AG08395 (cell line): ENCODE measurements at places on chromosomes 3 and 15.

- DNase-seq: no peak
These were observed 14.3 kb downstream of the DYNC1LI1 start for GRCh38 chr3:32556332-32556731.

DNA sequence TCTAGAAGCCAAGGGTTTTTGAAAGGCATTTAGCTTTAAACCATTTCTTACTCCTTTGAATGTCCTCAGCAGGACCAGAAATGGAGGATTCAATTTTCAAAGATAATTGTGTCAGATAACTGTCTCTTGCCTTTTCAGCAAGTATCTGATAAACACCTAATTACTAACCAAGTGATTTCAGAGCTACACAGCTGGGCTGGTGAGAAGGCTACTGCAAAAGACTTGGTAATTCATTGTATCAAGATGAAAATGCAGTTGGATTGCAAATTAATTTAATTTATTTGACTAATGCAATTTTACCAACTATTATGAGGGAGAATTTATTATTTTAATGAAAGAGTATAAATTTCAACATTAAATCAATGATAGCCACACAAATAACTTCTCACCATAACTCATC, 165.4 kb downstream of the ROBO1 start:
- no peak for DNase-seq

- no peak for DNase-seq
These were observed 106.6 kb downstream of the DNAJB8 start for GRCh38 chr3:128359846-128360642.

- DNase-seq: no peak
These were observed 34.1 kb downstream of the ZNF710 start for GRCh38 chr15:90035095-90035839.

DNA sequence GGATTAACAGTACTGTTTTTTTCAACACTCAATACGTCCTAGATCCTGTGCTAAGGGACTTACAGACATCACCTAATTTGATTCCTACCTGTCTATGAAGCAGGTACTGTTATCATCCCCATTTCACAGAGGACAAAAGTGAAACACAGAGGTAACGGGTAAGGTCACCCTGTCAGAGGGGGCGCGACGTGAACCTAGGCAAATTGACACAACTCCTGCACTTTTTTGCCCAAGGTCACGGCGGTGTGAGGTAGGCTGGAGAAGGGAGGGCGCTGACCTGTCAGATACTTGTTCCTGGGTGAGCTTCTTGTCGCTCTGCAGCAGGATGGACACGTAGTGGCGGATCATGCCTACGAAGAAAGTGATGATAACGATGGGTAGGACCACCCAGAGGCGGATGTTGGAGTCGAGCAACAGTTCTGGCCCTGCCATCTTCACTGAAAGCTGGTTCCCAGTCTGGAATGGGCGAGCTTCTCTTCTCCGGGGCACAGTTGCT, 363 bp downstream of the EMC3 start:
- no peak for DNase-seq
